Astrocyte of the cerebellum (primary cell): ENCODE measurements at places on chromosomes 7 and 10.

DNA sequence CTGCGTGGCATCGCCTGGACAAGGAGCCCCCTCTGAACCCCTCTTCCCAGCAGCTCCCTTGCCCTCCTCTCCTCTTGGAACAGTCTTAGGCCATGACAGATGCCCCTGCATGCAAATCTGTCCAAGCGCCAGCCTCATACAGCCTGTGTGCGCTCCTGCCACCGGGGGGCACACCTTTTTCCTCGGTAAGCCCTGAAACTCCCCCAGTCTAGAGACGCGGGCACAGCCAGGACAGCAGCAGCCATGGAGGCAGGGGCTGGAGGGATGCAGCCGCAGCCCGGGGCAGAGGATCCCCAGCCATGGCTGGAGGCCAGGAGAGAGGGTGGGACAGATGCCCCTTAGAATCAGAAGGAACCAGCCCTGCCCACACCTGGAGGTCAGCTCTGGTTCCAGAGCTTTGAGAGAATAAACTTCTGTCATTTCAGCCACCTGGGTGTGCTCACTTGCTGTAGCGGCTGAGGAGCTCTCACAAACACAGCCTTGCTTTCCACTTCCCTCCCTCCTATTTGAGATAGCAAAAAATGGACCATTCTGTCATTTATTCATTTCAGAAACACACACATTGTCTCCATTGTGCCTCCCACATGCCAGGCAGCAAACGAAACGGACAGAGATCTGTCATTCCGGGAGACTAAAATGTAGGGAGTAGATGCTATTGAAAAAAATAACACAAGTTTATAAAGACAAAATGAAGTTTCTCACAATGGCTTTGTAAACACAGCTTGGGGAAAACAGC is 241.5 kb downstream of the WDR37 start:
- no peak for DNase-seq

DNA sequence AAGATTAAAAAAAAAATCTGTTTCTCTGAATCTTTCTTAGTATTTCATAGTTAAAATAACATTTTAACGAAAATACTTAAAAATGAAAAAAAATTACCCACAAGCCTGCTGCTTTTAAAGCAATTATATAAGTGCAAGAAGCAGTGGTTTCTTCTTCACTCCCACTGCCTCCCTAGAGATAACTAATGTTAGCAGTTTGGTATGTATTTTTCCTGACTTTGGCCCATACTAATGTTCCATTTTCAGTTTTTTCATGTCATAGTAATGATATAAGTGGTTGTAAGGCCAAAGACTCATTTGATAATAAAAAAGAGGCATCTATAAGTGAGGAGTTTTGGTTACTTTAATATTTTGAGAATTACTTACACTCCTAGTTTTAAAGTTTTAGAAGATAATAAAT is 24.3 kb upstream of the LAMB1 start:
- DNase-seq: no peak

GRCh38 chr10:15369256-15370211 is 1.6 kb downstream of the FAM171A1 start:
- no peak for DNase-seq

- no peak for DNase-seq
Measured at GRCh38 chr10:80163741-80164341, 31.3 kb downstream of the PLAC9 start.

- no peak for DNase-seq
Measured at GRCh38 chr10:130763491-130763890, 548.0 kb downstream of the TCERG1L start.

- DNase-seq: no peak
Measured at GRCh38 chr7:121510302-121510701, 114.2 kb upstream of the FAM3C start.

DNA sequence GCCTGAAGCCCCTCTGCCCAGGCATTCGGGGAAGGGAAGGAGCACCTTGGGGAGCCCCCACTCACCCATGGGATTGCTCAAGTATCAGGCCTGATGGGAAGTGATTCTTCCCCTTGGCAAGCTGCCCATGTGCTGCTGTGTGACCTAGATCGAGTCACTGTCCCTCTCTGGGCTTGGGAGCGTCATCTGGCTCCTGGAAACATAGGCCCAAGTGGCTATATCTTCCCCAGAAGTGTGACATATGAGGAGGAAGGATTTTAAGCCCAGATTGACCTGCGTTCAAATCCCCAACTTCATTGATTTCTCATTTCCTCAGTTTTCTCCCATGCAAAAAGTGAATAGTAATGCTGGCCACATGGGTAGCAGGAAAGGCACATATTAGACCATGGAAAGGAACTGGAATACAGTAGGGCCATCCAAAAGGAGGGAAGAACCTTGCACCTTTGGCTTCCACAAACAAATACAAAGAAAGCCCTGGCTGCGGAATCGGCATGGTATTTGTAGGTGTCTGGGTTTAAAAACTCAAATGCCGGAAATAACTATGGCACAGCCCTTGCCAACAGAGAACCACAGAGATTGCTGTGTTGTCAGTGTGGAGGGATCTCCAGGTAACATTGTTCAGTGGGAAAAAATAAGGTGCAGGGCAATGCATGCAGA is 169.5 kb upstream of the ZMIZ1 start:
- DNase-seq: no peak

DNA sequence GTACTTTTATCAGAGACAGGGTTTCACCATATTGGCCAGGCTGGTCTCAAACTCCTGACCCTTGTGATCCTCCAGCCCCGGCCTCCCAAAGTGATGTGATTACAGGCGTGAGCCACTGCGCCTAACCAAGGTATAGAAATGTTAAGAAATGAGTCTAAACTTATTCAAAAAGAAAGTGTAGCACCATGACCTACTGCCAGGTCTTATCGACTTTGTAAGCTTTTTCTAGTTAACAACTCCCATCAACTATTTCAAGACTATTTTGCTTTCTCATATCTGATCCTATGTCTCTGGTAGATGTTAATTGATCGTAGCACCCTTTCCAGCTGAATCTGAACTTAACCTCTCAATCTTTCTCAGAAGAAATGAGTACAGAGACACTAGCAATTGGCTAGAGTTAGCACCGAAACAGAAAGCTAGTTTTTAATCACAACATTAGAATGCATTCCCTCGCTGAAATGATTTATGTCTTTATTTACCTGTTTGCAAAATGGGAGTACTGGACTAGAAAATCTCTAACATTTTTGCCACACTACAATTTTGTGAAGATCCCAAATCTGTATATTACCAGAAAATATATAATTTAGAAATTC is 114.0 kb upstream of the HGF start:
- DNase-seq: no peak

- DNase-seq: no peak
Measured at GRCh38 chr7:120332433-120332832, 59.5 kb downstream of the KCND2 start.

- DNase-seq: no peak
Measured at GRCh38 chr10:6558759-6559461, 21.2 kb downstream of the PRKCQ start.

GRCh38 chr10:101839416-101840063 is 4.1 kb downstream of the KCNIP2 start:
- no peak for DNase-seq

DNA sequence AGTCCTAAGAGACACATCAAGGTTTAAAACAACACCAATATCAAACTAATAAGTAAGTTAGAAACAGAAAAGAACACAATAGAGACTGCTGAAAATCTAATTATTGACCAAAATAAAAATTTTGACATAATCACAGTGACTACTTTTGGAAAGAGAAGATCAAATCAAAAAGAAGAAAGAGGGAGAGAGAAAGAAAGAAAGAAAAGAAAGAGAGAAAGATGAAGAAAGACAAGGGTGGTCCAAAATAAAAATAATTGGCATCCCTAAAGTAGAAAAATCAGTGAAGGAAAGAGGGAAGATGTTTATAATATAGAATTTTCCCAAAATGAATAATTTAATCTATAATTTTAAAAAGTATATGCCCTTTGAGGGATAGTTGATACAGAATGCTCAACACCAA is 118.8 kb upstream of the VIPR2 start:
- DNase-seq: no peak

DNA sequence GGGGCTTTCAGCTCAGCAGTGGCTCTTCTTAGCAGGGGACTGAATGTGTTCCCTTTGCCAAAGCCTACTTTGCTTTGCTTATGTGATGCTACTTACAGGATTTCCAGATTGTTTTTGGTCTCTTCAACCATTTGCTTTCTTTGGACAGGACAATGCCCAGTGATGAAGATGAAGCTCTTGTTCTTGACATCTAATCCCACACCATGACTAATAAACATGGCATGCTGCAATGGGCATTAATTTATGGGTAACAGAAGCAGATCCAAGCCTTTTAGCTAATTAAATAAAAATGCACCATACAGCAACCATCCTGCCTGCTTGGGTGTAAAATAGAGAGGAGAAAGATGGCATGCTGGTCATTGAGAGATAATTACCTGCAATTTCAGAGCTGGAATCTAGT is 175.5 kb upstream of the ITGB1 start:
- no peak for DNase-seq

GRCh38 chr7:142884286-142884640 is 1.3 kb downstream of the TRPV6 start:
- DNase-seq: no peak

GRCh38 chr7:11858622-11859302 is 26.8 kb upstream of the THSD7A start:
- no peak for DNase-seq

- DNase-seq: peak; percentile 11
Measured at GRCh38 chr10:31071232-31072005, 39.8 kb upstream of the ZNF438 start.

GRCh38 chr10:92816091-92816531 is 32.2 kb upstream of the EXOC6 start:
- DNase-seq: no peak

DNA sequence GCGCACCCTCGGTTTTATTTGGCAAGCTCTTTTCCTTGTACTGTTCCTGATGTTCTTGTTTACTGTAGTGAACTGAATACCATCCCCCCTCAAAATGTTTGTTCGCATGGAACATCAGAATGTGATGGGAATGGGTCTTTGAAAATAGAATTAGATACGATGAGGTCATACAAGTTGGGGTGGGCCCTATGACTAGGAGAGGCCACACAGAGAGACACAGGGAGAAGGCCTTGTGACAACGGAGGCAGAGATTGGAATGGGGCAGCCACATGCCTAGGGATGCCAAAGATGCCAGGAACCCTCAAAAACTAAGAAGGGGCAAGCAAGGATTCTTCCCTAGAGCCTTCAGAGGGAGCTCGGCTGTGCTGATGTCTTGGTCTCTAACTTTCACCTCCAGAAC is 123.6 kb downstream of the FAM204A start:
- DNase-seq: no peak

DNA sequence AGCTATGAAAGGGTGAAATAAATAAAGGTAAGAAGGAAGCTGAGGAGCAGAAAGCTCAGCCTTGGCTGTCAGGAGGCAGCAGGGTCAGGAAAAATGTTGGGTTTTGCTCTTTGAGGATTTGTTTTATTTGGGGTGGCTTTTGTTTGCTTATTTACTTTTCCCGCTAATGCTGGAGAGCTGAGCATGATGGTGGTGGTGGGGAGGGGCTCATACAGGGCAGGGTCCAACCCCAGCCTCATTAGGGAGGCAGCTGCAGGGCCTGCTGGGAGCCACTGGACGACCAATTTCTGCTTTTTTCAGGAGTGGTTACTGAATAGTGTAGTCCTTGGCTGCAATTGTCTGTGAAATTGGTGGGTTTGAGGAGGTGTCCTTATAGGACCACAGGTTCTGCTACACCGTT is 36.3 kb downstream of the CCM2 start:
- no peak for DNase-seq

- no peak for DNase-seq
Measured at GRCh38 chr7:50155755-50156154, 62.7 kb upstream of the ZPBP start.

- no peak for DNase-seq
Measured at GRCh38 chr7:55641811-55642210, 69.5 kb upstream of the VOPP1 start.

GRCh38 chr7:95737828-95738505 is 34.4 kb upstream of the DYNC1I1 start:
- DNase-seq: no peak

DNA sequence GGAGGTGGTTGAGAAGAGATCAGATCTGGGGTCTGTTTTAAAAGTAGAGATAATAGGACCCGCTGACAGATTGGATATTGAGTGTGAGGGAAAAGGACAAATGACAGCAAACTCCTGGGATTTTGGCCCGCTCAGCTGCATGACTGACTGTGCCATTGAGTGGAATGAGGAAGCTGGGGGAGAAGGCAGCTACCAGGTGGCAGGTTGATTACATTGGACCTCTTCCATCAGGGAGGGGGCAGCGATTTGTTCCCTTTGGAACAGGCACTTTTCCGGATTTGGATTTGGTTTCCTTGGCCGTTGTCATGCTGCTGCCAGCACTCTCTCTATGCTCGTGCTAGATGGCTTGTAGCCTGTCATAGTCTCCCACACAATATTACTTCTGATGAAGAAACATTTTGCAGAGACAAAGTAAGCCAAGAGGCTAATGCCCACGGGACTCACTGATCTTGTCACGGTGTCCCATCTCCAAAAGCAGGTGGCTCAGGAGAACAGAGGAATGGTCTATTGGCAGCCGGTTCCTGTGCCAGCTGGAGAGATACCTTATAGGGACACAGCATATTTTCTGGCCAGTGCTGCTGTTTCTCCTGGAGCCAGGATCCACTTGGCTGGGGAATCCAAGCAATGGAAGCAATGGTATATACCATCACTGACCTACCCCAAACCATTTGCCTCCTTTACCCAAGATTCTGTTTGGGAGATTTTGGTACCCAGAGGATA is 69.1 kb upstream of the WAC start:
- no peak for DNase-seq

- no peak for DNase-seq
Measured at GRCh38 chr7:119028736-119029135, 804.2 kb downstream of the ANKRD7 start.

- DNase-seq: no peak
Measured at GRCh38 chr7:140915935-140916555, 8.7 kb downstream of the BRAF start.

DNA sequence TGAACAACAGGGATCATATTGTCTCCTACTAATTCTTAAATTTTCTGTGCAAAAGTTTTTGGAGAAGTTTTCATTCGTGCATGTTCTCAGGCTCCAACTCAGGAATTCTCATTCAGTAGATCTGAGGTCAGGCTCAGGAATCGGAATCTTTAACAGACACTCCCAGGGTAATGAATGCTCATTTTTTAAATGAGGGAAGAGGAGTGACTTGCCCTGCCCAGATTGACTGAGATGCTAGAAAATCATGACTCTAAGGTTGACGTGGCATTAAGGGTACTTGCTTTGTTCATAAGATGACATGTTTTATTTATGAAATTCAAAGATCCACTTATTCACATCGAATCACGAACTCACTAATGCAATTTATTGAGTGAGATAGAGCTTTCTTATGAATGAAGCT is 196.6 kb upstream of the NPVF start:
- no peak for DNase-seq
